Mesothelial cell of epicardium (in vitro differentiated cells): ENCODE measurements at places on chromosomes 13 and 19. TPM values are rescaled to one million over a fixed set of nuclear protein-coding genes. Genes with fewer than 3 reads are reported as not detected.
A peak's percentile ranks its signal among the peaks of the same experiment; 100 is the strongest.

DNA sequence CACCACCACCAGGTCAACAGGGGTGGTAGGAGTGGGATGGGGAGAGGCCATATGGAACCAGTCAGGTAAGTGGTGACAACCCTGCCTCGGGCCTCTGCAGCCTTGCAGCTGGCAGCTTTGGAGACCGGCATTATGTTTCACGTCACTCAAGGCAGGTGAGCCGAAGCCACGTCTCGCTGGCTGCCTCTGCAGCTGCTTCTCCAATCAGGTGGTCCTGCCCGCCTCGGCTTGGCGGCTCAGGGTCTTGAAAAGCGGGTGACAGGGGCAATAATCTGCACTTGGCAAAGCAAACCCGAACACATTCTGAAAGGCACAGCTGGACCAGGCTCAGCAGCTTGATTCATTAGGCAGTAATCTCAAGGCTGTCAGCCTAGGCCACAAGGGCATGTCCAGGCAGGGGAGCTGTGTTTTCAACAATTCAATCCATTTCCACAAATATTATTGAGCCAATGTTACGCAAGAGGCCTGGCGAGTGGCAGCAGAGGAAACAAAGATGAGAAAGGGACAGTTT is 77.4 kb upstream of the PCDH8 start:
- H3K27me3 ChIP-seq = peaks cover 12% of the 10 kb centered on the region
- no peaks in the 10 kb centered on the region for H3K36me3 ChIP-seq
- DNase-seq = no peak
- no peak overlapping the region for H3K4me3 ChIP-seq

DNA sequence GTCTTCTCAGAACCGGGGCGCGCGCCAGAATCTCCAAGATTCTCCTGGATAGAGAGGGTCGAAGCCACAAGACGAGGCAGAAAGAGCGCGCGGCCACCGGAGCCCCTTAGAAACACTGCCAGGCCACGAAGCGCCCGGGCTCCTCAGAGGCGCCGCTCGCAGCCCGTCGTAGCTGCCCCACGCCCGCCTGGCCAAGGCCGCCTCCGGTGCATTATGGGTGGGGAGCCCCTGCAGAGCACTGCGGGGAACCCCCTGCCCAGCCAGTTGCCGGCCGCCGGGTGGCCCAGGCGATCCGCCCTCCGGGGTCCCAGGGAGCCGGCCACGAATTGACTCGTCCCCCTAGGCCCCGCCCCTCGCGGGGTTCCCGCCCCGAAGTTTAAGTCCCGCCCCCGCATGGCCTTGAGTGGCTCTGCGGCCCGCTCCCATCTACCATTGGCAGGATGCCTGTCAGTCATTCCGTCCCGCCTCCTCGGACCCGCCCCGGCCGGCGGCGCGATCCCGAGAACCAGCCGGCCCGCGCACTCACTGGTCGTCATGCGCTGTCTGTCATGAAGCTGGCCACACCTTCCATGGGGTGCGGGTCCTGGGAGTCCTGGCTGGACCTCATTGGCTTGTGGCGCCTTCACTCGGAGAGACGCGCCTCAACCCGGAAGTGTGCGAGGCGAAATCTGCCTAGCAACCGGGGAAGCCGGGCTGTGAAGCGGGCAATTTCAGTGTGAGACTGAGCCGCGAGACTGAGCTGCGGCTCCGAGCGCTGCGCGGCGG is 20.2 kb upstream of the GATAD2A start:
- H3K27me3 ChIP-seq = no peaks in the 10 kb centered on the region
- DNase-seq = peak; percentile 99
- H3K27ac ChIP-seq = peak overlapping the region; percentile 90

DNA sequence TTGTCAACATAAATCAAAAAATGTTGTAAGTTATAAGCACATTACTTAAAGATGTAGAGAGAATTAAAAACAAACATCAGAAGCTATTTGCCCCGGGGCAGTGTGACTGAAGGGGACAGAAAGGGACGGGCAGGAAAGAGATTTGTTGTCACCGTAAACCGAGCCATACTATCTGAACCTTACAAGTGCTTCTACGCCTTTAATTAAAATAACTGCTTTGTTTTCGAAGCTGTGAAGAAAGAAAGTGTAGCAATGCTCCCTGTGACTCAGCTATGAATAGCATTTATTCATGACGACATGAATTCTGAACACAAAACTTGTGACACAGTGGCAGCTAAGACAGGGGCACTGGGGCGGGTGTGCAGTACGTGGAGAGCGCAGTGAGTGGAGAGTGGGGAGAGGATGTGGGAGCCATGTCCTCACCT is 30.0 kb downstream of the ZNF787 start:
- H3K4me1 ChIP-seq = peaks cover 13% of the 10 kb centered on the region
- no peak for DNase-seq

DNA sequence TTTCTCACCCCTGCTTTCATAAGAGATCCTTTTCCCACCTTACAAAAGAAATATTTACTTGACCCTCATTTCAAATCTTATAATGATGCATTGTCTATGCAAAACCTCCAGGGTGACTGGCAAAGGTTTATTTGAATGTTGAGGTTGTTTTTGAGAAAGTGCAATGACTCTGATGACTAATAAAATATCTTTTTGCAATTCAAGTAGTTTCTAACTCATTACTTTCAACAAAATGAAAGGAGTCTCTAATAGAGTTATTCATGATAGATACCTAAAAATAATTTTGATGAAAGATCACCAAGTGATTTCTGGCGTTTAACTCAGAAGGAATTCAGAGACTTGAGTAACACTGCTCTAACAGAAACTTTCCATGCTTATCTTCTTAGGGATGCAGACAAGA is 144.2 kb downstream of the FOXO1 start:
- no peaks in the 10 kb centered on the region for H3K4me1 ChIP-seq
- H3K27me3 ChIP-seq = no peaks in the 10 kb centered on the region
- H3K4me3 ChIP-seq = no peak overlapping the region
- H3K27ac ChIP-seq = no peak overlapping the region
- DNase-seq = no peak

DNA sequence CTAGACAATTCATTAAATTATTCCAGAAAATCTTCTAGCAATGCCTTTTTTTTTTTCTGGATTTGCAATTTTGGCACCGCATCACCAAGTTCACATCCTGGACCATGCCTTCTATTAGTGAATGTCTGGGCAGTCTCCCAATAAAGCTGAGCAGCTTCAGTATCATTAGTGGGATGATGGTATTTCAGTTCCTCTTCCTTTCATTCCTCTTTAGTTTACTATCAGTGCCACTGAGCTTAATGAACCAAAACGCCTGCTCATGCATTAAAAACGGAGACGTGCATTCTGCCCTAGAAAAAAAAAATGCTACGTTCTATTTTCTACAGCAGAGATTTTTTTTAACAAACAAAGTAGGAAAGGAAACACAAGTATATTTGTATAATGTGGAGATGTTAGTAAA is 343.0 kb downstream of the PCDH9 start:
- H3K27me3 ChIP-seq = no peaks in the 10 kb centered on the region
- H3K36me3 ChIP-seq = no peaks in the 10 kb centered on the region

DNA sequence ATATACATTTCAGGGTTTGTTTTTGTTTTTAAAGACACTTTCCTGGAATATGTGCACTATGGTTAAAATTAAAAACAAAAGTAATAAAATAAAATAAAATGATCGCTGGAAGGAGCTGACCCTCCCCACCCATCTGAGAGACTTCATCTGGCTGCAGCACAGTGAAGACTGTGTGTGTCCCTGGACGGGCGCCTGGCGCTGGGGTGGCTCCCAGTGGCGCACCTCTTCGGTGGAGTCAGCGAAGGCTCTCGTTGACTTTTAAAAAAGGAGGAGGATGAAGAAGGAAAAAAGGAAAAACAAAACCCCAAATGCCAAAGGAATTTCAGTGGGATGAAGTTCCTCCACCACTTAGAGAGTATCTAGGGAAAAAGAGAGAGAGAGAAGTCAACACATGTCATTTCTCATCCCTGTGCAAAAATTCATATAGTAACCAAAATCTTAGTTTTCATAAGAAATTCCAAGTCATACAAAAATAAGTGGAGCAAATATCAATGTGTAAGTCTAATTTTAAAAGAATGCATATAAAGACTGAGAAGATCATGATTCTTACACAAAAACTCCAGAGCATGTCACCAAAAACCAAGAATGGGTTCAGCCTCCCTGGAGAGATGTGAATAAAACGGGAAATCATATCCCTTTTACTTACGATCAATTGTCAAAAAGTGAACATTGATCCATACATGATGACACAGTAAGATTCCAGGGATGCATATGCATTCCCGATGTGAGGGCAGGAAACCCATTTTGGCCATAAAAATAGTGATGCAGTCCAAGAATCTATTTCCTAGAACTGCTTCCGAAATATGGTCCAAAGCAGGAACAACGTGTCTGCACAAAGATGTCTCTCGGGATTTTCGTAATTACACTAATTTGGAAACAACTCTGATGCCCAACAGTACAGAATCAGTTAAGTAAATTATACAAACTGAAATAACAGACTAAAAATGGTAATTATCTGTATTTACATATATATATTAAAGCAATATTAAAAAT is 123.8 kb downstream of the STK24 start:
- peak overlapping the region; percentile 59 for H3K27ac ChIP-seq
- DNase-seq = no peak
- peaks cover 23% of the 10 kb centered on the region for H3K4me1 ChIP-seq
- no peak overlapping the region for H3K4me3 ChIP-seq

- H3K27ac ChIP-seq = no peak overlapping the region
- no peaks in the 10 kb centered on the region for H3K27me3 ChIP-seq
- no peak overlapping the region for H3K4me3 ChIP-seq
- DNase-seq = no peak
These were observed 21.9 kb downstream of the CCL25 start for GRCh38 chr19:8074501-8074900.

GRCh38 chr19:27870293-27870692 is 1342.7 kb downstream of the UQCRFS1 start:
- H3K36me3 ChIP-seq = no peaks in the 10 kb centered on the region
- no peak for DNase-seq
- no peaks in the 10 kb centered on the region for H3K27me3 ChIP-seq
- H3K27ac ChIP-seq = no peak overlapping the region
- no peak overlapping the region for H3K4me3 ChIP-seq

DNA sequence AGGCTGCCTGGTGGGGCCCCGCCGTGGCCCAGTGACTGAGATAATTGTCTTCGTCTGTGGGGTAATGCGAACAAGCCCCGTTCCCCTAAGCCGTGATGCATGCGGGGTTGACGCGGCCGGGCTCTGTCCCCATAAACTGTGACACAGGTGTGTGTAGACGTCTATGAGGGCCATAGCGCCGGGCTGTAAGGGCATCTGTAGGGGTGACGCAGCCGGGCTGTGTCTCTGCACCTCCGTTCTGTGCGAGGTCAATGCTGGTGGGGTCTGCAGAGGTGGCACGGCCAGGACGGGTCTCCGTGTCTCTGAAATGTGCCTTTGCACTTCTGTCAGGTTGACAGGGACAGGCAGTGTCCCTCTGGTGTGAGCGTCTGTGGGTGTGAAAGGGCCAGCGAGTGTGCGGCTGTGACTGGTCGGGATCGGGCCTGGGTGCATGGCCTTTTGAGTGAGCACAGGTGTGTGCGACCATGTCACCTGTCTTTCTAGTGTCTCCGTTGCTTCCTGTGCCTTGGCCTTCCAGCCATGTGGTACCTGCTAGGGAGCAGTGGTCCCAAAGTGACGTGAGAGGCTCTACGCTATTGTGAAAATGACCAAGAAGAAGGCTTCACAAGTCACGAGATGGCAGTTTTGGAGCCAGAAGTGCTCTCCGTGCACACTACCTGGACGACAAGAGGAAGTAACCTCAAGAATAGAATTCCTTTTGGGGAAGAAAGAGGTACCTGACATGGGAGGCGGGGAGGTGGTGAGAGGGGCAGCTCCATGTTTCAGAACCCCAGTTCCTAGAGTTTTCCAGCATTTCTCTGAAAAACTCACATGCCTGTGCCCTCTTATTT is 16.4 kb upstream of the ZNF331 start:
- H3K27ac ChIP-seq = no peak overlapping the region
- peaks cover 13% of the 10 kb centered on the region for H3K4me1 ChIP-seq
- no peak for DNase-seq
- peaks cover 20% of the 10 kb centered on the region for H3K36me3 ChIP-seq
- H3K27me3 ChIP-seq = no peaks in the 10 kb centered on the region

- H3K27me3 ChIP-seq = peaks cover 8% of the 10 kb centered on the region
- no peaks in the 10 kb centered on the region for H3K36me3 ChIP-seq
- H3K4me3 ChIP-seq = no peak overlapping the region
- H3K4me1 ChIP-seq = no peaks in the 10 kb centered on the region
These were observed 551.4 kb downstream of the TBC1D4 start for GRCh38 chr13:74930402-74931165.

DNA sequence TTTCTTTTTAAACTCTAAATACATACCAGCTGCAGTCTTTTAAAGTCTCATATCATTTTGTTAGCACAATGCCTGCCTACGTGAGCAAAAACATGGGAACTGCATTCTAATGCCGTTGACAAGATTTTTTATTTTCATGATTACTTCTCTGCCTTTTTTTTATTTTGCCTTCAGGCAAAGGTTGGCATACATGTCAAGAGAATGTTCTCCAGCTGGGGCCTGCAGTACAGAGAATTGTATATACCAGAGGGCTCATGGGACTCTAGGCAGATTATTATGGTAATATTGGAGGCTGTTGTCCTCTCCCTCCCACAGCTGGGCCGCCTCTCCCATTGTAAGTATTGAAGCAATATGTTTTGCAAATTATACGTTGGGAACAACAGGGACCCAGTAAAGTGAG is 53.9 kb upstream of the OBI1 start:
- H3K27me3 ChIP-seq = no peaks in the 10 kb centered on the region
- no peak overlapping the region for H3K4me3 ChIP-seq
- no peak for DNase-seq
- no peak overlapping the region for H3K27ac ChIP-seq

DNA sequence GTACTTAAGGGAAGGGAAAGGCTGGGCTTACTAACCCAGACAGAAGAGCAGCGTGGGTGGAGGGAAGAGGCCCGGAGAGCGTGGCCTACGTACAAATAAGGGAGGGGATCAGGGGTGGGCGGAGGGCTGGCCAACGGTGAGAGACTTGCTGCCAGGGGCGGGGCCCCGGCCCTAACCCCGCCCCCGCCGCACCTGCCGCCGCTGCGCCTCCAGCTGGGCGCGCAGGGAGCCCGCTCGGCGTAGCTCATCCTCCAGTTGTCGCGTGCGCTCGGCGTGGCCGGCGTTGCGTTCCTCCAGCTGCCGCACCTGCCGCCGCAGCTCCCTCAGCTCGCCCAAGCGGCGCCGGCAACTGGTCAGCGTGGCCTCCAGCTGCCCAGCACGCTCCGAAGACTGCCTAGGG is 5.7 kb downstream of the HOOK2 start:
- peaks cover 13% of the 10 kb centered on the region for H3K36me3 ChIP-seq
- H3K4me3 ChIP-seq = no peak overlapping the region
- no peaks in the 10 kb centered on the region for H3K27me3 ChIP-seq
- DNase-seq = no peak
- no peak overlapping the region for H3K27ac ChIP-seq

DNA sequence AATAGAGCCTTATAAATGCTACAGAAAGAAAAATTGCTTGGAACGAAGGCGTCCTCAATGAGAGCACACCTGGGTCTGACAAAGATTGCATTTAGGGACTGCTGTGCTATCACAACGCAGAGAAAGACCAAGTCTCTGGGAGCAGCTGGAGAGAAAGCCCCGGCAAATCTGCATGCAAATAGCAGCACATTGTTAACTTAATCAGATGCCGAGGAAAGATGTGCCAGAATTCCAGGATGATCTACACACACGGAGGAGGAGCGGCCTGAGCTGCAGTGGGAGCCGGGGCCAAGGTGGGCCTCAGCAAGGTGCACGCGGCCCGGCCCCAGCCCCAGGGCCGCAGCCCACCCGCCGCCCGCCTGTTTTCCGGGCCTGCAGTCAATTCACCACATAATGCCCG is 1.4 kb downstream of the ZNF536 start:
- no peaks in the 10 kb centered on the region for H3K36me3 ChIP-seq
- DNase-seq = no peak
- peaks cover 86% of the 10 kb centered on the region for H3K27me3 ChIP-seq

Gene TRAPPC5
- 83.9 to 93.7 TPM (median 85.2 TPM) in 3 replicates for total RNA-seq

Gene SULT2A1
- 0.13 TPM in 1 of 3 replicates, not detected in the others for total RNA-seq

Gene ZNF90
- total RNA-seq = 27.6 to 28.0 TPM (median 27.9 TPM) in 3 replicates

Gene IL11
- 10.0 to 12.9 TPM (median 11.6 TPM) in 3 replicates for total RNA-seq

Gene ZNF112
- 13.0 to 13.6 TPM (median 13.0 TPM) in 3 replicates for total RNA-seq

Gene IFNL1
- total RNA-seq = not detected in 3 replicates

Gene STK11
- total RNA-seq = 71.7 to 73.0 TPM (median 71.8 TPM) in 3 replicates
